ENCODE measurements at places on chromosomes 11 and 22. TPM values are rescaled to one million over a fixed set of nuclear protein-coding genes. Genes with fewer than 3 reads are reported as not detected.

Gene SMIM35
- total RNA-seq: 0.67 TPM

Gene OR5M11
- total RNA-seq: not detected

Gene HNRNPUL2
- 59.2 TPM for total RNA-seq

Gene TRIM29
- total RNA-seq: not detected

Gene MAPK11
- total RNA-seq: 19.7 TPM

Gene BACE1
- not detected for total RNA-seq

Gene CTSW
- total RNA-seq: not detected

Gene PATE4
- total RNA-seq: not detected

Gene KRTAP5-2
- not detected for total RNA-seq

Gene OR6A2
- 2.2 TPM for total RNA-seq

Gene OR51B4
- total RNA-seq: not detected

Gene TMPRSS13
- 1.1 TPM for total RNA-seq

Gene SLC35C1
- 9.2 TPM for total RNA-seq

Gene CCDC87
- total RNA-seq: 0.17 TPM

Gene APOL4
- total RNA-seq: not detected

Gene VPREB1
- 2.3 TPM for total RNA-seq

Gene MUC5AC
- not detected for total RNA-seq

Gene CSF2RB
- total RNA-seq: 23.4 TPM

Gene FAM168A
- total RNA-seq: 23.9 TPM

Gene ACR
- not detected for total RNA-seq

Gene C11orf87
- not detected for total RNA-seq

Gene CCND1
- total RNA-seq: not detected

Gene CELSR1
- total RNA-seq: 4.9 TPM

Gene MUC2
- not detected for total RNA-seq

Gene POU2AF2
- not detected for total RNA-seq

Gene ZNRF3
- total RNA-seq: 3.1 TPM

Gene PDGFB
- total RNA-seq: 0.13 TPM

Gene SLC7A4
- not detected for total RNA-seq

Gene GRK2
- 280 TPM for total RNA-seq

Gene IL17REL
- not detected for total RNA-seq

Gene CST6
- not detected for total RNA-seq

Gene OR51B5
- not detected for total RNA-seq

Gene OR5P2
- total RNA-seq: not detected

Gene FREY1
- total RNA-seq: 3.7 TPM

Gene OR52A5
- total RNA-seq: not detected

Gene MFRP
- total RNA-seq: not detected

Gene UBQLN3
- not detected for total RNA-seq

Gene OR4A16
- total RNA-seq: not detected

Gene USH1C
- not detected for total RNA-seq

Gene C2CD2L
- total RNA-seq: 19.9 TPM

Gene TMEM191B
- total RNA-seq: 0.50 TPM
